AG04449 (cell line): ENCODE measurements at places on chromosomes 5 and 9.
A peak's percentile ranks its signal among the peaks of the same experiment; 100 is the strongest.

DNA sequence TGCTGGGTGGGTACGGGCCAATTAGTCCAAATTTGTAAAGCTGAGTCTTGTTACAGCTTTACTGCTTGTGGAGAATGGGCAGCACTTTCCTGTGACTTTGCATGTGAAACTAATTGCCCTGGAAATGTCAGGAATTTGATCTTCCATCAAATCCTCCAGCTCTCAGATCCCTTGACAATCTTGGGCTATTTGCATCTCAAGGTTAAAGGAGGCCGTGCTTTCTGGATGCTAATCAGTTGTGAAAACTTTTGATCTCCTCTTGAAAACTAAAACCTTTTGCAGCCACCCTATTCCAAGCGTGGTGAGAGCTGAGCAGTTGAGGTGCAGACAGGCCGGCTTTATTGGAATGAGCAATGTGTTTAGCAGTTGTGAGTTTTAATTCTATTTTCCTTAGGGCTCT, 68.0 kb upstream of the CLINT1 start:
- DNase-seq: no peak

DNA sequence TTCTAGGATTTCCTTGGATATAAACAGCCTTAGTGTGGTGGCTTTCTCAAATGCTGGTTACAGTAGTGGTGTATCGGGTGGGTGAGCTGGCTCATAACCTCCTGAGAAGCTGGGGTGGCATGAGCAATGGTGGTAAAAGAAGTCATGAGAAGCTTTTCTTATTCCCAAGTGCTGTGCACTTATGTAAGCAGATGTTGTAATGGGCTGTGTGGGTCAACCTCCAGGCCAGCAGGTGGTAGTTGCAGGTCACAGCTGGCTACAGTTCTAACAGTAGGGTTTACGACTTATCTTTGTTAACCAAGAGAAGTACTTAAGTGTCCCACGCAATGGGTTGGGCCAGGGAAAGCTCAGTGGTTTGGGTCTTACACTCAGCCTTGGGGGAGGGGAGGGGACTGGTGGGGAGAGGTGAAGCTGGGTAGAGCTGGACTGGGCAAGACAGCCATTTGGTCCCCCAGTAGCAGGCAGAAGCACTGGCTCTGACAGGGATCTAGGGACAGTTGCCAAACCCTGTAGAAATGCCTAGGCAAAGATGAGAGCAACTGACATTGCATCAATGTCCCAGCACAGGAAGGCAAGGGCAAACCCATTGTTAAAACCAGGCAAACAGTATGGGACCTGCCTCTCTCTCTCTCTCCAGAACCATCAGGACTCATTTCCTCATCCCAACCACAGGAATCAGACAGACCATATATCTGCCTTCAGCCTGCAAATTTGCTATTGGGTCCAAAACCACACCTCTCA, 76.8 kb downstream of the RNF130 start:
- no peak for DNase-seq

- DNase-seq: no peak
Observed at GRCh38 chr5:135087950-135088349, 53.9 kb upstream of the PITX1 start.

DNA sequence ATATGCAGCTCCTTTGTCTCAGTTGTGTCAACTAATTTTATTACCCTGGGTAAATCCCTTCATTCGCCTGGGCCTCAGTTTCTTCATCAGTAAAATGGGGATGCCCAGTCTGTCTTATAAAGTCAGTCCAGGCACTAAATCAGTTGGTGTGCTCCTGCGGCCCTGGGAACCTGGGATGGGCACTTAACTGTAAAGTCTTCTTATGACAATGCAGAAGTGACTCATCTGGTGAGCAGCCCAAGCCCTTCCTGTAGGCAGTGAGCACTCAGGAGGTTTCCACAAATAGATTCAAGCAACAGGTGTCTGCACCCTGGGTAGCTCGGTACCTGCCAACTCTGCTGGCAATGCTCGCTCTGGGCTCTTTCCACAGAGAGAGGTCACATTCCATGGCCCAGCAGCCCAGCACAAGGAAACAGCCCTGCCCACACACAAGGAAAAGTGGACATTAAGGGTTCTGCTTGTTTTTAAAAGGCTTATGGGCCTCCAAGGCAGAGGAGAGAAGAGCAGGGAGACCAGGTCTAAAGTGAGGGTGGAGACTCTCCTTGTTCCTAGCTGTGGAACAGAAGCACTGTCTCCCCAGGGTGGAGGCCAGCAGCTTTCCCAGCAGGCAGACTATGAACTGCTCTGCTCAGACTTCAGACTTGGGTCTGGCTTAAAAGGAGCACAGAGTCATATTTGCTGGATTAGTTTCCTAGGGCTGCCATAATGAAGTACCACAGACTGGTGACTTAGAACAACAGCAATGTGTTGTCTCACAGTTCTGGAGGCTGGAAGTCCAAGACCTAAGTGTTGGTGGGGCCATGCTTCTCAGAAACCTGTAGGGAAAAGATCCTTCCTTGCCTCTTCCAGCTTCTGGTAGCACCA, 89.7 kb upstream of the ADRA1B start:
- peak; percentile 63 for DNase-seq

DNA sequence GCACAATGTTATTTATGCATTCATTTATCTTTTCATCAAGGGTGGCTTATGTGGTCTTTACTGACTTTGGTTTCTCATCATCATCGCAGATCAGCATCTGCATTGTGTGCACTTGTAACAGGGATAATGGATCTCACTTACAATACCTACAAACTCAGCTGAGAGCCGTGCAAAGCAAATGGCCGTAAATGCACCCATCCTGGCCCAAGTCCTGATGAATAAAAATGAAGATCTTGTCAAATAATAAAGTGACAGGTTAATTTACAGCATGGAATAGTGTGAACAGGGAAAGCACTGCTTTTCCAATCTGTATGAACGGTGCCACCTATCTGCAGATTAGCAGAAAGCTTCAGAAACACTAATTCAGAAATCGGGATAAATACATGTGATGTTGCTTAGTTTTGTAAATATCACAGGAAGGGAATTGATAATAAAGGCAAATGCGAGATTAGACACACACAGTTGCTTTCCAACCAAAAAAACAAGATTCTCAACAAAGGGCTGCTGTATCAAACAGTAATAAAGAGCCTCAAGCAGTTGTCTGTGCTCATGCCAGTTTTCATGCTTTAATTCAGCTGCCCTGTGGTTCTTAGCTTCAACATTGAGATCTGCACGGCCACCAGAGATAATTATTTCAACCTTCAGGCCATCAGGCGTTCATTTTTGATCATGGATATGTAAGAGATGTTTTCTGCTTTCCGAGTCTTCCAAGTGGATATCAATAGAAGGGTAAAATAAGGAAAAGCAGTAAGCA, 153.4 kb upstream of the POU5F2 start:
- no peak for DNase-seq

- no peak for DNase-seq
Observed at GRCh38 chr5:81355291-81356251, 38.4 kb downstream of the ACOT12 start.

DNA sequence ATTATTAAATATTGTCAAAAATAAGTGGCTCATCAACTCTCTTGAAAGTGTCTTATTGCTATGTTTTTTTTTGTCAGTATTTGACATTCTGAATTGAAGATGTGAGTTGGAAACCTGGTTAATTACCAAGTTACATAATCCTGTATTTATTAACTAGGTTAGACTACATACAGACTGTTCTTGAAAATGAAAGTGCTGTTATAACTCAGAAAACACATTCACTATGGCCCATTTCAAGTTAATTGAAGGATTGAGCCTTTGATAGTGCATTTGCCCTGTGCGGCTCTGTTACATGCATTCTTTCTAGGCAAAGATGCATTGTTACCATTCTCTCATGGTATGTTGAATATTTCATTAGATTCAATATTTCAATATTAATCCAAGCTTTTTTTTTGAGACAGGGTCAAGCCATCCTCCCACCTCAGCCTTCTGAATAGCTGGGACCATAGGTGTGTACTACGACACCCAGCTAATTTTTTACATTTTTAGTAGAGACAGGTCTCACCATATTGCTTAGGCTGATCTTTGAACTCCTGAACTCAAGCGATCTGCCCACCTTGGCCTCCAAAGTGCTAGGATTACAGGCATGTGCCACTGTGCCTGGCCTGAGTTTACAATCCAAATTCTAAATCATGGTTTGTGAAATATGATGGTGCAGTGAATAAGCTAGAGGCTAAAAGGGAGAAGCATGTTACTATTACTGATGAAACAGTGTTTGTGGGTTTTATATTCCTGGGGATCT, 10.0 kb downstream of the CTNNA1 start:
- no peak for DNase-seq

GRCh38 chr9:108664309-108665255, 191.2 kb downstream of the ACTL7B start:
- no peak for DNase-seq

DNA sequence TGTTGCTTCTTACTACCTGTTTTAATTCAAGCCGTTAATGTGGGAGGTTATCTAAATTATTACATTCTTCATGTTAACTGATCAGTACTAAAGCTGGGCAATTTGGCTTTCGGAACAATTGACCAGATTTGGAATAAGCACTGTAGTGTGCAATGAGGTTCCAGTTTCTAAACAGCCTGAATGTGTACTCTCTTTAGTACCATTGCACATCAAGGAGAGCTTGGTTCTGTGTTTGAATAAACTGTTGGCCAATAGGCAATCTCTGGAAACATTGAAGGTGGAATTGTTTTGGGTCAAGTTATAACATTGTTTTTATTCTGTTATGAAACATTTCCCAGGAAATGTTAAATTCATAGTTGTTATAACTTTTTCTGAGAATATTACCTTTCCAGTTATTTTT, 105.2 kb downstream of the PBX3 start:
- no peak for DNase-seq

DNA sequence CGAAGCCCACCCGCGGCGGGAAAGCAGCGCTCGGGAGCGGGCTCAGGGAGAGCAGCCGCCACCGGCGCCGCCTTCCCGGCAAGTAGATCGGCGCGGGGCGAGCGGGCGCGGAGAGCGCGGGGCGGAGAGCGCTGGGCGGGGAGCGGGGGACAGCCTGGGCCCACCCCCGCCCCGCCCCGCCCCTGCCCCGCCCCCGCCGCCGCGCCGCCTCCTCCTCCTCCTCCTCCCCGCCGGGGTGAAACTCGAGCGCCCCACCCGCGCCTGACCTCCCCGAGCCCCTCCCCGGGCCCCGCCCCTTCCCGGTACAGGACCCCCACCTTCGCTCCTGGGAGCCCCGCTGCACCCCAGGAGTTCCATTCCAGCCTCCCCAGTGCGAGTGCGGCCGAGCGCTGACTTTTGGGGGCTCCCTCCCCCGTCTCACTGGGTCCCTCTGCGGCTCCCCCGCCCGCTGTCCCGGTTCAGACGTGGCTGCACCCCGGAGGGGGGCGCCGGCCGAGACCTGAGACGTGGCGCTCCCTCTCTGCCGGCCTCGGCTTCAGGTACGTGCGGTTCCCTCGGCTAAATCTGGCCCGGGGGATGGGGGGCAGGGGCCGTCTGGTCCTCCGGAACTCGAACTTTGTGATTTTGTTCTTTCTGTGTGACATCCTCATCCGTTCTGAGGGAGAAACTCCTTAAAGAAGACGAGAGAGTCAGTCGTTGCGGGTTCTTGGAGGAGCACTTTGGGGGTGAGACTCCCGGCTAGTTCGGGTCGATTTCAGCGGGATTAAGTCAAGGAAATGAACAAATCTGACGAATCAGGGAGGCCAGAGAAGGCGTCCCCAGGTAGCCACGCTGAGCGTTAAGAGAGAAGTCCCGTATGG, at the start of gene SEMA5A:
Gene SEMA5A (minus strand): TSS at position 84 of the 860 bp plus-strand sequence. CDS start 166,129 bp downstream, outside the sequence.
- no peak for DNase-seq

DNA sequence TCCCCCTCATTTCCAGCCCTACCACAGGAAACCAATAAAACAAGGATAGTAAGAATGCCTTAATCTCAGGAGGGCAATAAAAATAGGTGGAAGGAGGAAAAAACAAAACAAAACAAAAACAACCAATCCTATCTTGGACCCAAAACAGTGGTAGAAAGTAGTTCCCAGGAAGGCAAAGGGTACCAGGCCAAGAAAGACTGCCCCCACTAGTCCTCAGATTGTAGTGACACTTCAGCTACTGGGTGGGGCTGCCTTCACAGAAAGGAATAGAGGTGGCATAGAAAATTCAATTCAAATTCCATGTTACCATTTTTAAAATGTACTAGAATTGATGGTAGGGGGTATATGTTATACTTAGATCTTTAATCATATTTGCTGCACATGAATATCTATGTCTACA, 59.3 kb downstream of the DPYSL3 start:
- DNase-seq: no peak

GRCh38 chr9:19624519-19624918, 164.3 kb downstream of the SLC24A2 start:
- DNase-seq: no peak

DNA sequence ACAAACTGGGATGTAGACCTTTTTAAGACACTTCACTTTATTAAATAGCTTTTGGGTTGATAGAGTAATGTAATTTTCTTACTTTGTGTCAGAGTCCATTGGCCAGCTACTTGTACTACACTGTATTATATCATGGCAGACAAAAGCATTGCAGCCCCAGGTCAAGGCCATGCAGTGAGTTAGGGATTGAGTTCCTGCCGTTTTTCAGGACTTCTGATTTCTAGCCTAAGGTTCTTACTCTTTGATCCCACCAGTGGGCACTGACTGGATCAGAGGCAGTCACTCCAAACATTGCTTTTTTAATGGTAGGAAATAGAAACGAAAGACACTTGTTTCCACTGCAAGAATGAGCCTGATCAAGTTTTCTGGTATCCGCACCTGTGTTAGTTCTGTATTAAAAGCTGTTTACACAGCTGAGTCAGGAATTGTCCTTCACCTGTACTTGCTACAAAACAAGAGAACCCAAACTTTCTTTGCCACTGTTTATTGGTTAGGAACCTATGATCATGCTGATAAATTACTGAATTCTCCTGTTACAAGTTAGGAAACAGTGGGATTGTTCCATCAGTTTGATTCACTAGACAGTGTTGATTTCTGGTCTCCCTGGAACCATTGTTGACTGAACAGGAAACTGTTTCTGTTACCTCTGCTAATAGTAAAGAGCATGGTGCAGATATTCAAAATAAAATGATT, 22.1 kb downstream of the LRRC70 start:
- DNase-seq: no peak

- DNase-seq: no peak
Observed at GRCh38 chr9:137254624-137255447, at the start of gene NELFB. TSS of gene NELFB (plus strand) at chr9:137255327.

DNA sequence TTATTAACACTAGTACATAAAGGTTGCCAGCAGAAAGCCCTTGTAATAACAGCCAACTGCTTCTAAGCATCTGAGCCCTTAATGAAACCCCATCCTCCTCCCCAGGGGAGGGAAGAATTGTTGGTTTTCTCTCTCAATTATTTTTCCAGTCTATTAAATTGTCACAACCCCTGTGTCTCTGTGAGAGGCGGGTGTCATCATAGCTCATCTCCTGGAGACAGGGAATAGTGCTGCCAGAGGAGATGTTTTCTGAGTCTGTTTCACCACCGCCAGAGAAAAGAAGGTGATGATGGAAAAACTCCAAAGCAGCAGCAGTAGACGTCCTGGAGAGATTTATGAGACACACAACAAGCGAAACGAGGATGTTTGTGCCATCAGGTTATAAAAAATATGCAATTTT, 271.1 kb upstream of the NMUR2 start:
- DNase-seq: no peak
